Bone marrow (tissue), 2 donors: ENCODE measurements at places on chromosomes 7 and 10.

GRCh38 chr7:36717586-36717985 lies 6.7 kb downstream of the AOAH start:
- DNase-seq = no peak

DNA sequence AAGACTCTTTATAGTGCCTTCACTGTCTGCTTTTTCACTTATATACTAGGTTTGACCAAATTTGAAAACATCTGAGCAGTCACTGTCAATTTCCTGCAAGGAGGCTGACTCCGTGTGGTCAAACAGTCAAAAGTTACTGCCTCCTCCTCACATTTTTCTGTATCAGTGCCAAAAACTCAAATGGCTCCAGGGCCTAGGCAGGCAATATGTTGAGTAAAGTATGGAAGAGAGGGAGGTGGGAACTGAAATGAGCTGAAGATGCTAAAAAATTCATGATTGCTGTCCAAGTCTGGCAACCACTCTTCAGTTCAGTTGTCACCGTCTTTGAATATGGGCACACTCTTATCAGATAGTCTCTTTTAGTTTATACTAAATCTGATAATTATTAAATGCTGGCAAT lies 551.6 kb downstream of the CCSER2 start:
- DNase-seq = no peak

DNA sequence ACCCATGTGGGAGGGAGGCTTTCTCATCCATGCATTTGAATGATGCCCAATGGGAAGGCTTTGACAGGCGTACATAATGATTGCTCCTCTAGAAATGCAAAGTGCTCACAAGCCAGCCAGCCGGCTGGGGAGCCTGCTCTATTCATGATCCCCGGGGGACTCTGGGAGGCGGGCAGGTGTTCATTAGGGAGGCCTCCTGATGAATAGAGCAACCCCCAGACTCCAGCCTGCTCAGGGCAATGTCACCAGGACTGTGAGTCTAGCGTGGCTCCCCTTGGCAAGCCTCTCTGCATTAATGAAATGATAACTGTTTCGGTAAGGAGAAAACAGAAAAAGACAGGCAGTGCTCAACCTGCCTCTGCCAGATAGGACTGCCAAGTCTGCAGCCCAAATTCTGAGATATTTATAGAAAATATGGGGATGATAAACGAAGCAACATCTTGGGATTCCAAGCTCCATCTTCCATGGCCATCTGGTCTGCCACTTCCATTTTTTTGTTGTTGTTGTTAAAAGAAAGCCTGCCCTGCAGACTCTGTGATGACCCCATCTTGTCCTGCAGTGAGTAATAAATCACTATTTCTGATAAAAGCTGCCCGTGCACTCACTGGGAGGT lies 236.4 kb downstream of the PRPF18 start:
- DNase-seq = no peak

DNA sequence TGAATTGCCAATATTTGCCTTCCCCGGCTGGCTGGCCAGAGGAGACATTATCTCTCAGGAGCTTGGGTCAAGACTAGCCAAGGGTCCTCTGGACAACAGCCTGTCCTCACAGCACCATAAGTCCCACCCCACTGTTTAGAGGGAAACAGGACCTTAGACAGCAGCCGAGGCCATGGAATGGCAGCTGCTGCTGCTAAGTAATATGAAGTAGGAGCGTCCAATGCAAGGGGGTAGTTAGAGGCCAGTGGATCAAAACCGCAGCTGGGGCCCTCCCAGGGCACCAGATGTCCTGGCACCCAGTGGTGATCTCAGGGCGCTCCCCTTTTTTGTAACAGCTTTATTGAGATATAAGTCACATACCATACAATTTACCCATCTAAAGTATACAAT lies 12.9 kb upstream of the KCP start:
- DNase-seq = no peak

- peak; percentile 17 for DNase-seq
Observed at GRCh38 chr7:41870461-41871138, 167.7 kb upstream of the INHBA start.

GRCh38 chr10:69362471-69362954 lies 54.2 kb downstream of the TACR2 start:
- DNase-seq = no peak

DNA sequence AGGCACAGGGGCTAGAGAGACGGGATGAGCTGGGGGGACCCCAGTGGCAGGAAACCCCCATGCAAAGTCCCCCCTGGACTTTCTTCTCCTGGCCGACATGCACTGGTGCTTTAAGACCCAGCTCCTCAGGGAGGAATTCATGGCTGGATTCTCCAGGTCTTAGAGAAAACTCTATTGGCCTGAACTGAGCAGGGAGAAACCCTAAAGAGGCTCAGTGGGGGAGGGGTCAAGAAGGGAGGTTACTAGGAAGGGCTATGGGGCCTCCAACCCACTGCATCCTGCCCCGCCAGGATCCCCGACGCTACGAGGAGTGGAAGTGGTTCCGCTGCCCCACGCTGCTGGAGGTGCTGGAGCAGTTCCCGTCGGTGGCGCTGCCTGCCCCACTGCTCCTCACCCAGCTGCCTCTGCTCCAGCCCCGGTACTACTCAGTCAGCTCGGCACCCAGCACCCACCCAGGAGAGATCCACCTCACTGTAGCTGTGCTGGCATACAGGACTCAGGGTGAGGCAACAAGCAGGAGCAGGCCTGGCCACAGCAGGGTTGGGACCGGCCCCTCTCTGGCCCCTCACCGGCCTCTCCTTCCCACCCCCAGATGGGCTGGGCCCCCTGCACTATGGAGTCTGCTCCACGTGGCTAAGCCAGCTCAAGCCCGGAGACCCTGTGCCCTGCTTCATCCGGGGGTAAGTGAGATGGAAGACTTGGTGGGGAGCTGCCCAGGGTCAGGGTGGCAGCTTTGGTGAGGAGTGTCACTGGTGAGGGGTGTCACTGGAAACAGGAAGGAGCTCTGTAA lies 13.8 kb downstream of the ATG9B start:
- peak; percentile 12 for DNase-seq

DNA sequence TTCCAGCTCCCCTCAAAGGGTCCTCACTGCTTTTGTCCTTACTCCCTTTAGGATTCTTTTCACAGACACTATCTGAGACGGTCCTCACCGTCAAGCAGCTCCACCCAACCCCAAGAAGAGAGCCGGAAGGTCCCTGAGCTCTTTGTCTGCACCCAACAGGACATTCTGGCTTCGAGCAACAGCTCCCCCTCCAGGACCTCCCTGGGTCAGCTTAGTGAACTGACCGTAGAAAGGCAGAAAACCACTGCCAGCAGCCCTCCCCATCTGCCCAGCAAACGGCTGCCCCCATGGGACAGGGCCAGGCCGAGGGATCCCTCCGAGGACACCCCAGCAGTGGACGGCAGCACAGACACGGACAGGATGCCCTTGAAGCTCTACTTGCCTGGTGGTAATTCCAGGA lies 19.9 kb downstream of the MINDY4 start:
- DNase-seq = no peak

GRCh38 chr7:113824117-113824823 lies 94.5 kb downstream of the PPP1R3A start:
- DNase-seq = no peak

DNA sequence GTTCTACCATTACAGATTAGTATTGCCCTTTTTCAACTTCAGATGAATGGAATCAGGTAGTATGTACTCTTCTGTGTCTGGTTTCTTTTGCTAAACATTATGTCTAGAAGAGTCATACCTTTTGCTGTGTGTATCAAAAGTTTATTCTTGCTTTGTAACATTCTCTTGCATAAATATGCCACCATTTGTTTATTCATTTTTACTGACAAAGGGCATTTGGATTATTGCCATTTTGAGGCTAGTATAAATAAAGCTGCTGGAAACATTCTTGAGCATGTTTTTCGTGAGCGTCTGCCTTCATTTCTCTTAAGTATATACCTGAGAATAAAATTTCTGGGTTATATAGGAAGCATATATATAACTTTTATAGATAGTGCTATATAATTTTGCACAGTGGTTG lies 121.7 kb upstream of the CSTF2T start:
- DNase-seq = no peak

- DNase-seq = no peak
Observed at GRCh38 chr7:29443552-29443951, 120.1 kb upstream of the PRR15 start.

DNA sequence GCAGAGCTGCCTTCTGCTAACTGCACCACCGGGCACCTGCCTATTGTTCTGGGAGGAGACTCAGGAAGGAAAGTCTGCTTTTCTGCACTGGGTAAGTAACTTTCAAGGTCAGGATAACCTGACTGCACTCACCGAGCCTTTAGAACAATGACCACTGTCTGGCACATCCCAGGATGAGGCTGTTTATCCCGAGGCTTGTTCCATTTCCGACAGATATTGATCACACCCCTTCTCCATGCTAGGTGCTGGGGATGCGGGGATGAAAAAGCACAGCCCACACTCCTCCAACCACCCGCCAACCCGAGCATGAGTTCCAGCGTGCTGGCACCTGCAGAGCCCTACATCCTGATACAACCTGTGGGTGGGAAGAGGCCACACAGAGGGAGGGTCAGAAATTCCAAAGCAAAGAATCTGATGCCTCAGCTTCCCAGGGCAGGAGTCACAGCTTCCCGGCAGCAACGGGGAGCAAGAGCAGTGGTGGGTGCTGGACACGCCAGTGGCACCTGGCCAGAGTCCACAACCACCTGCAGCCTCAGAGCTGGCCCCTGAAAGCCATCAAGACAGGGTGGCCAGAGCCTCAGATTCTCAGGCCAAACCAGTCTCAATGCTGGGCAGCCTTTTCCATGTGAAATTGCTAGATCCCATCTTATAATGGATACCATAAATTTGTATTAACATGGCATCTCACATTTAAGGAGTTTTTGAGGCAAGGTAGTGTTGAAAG lies 34.9 kb upstream of the CNPY1 start:
- DNase-seq = no peak

- DNase-seq = no peak
Observed at GRCh38 chr7:133854739-133855138, 272.4 kb upstream of the LRGUK start.

DNA sequence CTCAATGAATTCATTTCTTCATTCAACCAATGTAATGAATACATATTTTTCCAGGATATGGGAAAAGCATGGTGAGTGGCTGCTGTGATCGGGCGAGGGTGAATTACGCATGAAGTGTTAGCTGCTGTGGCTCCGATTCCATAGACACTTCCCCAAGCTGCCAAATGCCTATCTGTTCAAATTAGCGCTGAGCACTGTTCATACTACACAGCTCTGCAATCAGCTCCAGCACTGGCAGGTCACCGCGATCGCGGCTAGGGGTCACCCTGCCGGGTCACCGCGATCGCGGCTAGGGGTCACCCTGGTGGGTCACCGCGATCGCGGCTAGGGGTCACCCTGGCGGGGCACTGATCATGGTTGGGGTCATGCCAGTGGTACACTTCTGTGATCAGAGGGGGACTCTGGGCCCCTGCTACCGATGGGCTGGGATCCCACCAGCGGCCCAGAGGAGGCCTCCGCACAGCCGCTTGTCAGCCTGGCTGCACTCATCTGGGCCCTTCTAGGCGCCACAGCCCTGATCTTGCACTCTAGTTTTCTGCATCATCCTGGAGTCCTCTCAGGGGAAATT lies 49.3 kb downstream of the JAKMIP3 start:
- DNase-seq = no peak

GRCh38 chr10:17238445-17239291 lies 10.6 kb downstream of the VIM start:
- no peak for DNase-seq

- DNase-seq = no peak
Observed at GRCh38 chr7:141593134-141593533, 41.9 kb downstream of the AGK start.

GRCh38 chr7:72405418-72405817 lies 6.7 kb downstream of the CALN1 start:
- DNase-seq = no peak

DNA sequence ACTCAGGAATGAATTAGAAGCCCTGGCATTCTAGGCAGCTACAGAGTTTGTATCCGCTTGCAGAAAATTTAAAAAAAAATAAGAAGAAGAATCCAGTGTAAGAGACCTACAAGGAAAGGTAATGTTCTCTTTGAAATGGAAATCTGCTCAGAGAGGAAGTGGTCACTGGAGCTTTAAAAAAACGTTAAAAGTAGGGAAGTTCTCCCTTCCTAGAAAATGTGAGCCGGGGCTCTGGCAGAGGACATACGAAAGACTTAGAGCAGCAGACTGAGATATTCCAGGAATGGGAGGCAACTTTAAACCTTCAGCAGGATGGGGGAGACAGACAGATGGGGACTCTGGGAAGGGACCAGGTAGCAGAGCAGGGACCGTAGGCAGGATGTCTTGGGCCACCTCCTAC lies 149.4 kb upstream of the NPS start:
- DNase-seq = no peak

GRCh38 chr10:123044391-123044790 lies 35.6 kb downstream of the ACADSB start:
- DNase-seq = no peak

DNA sequence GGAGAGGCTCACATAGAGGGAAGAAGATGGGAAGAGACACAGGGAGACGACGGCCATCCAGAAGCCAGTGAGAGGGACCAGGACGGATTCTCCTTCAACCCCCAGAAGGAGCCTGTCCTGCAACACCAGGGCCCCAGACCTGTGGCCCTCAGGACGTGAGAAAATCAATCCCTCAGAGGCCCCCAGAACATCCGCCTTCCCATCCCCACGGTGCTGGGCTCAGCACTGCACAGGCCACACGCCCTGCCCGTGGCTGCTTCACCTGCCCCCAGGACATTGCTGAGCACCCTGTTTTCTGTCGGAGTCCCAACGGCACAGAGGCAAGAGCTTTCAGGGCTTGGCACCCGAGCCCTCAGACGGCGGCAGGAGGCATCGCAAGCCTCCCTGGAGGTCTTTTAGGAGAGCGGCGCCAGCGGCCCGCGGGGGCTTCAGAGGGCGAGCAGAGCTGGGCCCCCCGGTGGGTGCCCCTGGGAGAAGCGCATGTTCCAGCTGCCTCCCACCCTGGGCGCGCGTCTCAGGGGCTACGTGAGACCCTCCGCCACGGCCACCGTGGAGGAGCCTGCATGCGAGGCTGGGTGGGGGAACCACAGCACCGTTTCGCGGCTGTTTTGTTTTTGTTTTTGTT lies 42.8 kb downstream of the PDGFA start:
- no peak for DNase-seq

GRCh38 chr10:24086296-24087086 lies 122.4 kb upstream of the KIAA1217 start:
- no peak for DNase-seq

DNA sequence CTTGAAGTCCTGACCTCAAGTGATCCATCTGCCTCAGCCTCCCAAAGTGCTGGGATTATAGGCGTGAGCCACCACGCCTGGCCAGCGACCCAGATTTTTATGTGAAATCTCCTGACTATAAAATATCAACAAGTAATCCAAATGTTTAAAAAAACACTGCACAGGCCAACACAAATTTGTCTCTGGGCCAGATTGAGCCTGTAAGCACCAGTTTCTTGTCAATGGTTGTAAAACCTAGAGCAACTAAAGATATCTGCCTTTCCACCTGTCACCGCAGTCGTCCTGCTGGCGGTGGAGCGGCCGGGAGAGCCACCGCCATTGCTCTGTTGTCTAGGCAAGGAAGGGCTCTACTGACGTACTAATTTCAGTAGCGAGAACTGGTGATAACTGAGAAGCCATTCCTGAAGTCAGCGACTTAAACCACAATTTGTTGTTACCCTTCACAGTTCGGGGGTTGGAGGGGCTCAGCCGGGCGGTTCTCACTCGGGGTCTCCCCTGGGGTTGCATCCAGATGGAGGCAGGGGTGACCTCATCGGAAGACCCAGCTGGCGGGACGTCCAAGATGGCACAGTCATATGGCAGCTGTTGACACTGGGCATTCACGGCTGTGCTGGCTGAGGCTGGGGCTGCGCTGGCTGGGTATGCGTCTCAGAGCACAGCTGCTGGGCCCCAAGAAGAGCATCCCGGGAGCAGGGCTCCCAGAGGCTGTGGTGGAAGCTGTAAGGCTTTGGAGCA lies 55.2 kb upstream of the PDGFA start:
- no peak for DNase-seq

- no peak for DNase-seq
Observed at GRCh38 chr7:19585761-19586160, 123.1 kb downstream of the POLR1F start.
